ENCODE measurements at places on chromosomes 3 and 15.

- no peak for DNase-seq
Measured at GRCh38 chr3:106206613-106207012, 337.8 kb upstream of the CBLB start.

DNA sequence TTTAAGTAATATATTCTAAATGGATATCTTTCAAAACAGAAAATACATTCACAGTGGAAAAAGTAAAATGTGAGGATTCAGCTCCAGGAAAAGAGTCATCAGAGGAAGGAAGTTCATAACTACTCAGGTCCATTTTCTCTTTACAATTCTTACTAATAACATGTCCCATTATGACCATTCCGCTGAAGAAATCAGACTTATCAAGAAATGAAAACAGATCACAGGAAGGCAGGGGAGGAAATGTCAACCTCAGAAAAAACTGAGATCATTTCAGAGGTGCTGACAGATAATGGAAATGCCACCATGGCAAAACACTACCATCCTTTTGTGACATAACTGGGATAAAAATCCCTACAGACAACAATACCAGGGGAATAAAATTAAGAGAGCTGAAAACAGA is 139.5 kb downstream of the MAGI1 start:
- no peak for DNase-seq

DNA sequence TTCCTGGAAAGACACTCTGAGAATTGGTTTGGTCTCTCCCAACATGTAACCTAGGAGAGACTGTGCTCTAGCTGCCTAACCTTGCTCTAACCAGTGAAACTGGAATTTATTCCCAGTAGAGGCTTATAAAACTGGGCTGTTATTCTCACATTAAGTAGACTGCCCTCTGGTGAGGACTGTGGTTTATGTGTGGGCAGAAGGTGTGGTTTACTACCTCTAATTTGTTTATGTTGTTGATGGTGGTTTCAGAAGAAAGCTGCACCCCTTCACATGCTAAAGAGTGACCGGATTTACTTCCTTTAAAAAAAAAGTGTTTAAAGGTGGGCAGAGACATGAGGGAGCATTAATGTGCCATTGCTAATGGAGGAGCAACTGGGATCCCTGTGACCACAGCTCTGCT is 273.2 kb downstream of the MECOM start:
- DNase-seq: no peak

DNA sequence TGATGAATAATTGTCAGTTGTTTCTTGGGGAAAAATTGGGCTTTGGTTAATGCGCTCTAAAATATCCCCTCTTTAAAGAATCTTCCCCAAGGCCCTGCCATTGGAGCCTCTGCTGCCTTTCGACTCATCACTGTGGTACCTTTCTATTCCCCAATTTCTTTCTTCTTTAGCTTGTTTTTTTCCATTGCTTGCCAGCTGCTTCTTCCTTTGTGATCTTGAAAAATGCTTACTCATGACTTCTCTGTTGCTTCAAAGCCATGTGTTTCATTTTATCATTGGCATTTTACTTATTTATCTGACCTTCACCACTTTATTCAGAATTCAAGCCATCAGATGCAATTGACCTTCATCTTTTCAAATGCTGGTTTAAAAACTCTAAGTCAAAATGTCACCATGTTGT is 84.4 kb downstream of the SV2B start:
- DNase-seq: no peak

- DNase-seq: no peak
Measured at GRCh38 chr3:31754575-31755278, 222.0 kb downstream of the STT3B start.

GRCh38 chr3:54131026-54131605 is 8.8 kb downstream of the CACNA2D3 start:
- no peak for DNase-seq
